Activated naive CD8-positive, alpha-beta T cell treated with anti-CD3 and anti-CD28 coated beads, Interleukin-2, amount 10 ng/mL, durations not matched to agents 7 days and 5 days (primary cell): ENCODE measurements at places on chromosomes 12 and 14. TPM values are rescaled to one million over a fixed set of nuclear protein-coding genes. Genes with fewer than 3 reads are reported as not detected.
A peak's percentile ranks its signal among the peaks of the same experiment; 100 is the strongest.

The ARHGEF40 gene
- total RNA-seq = 0.20 TPM

The KRT78 gene
- not detected for total RNA-seq

The TAS2R13 gene
- total RNA-seq = 1.0 TPM

The RNF212B gene
- not detected for total RNA-seq

The PIK3C2G gene
- total RNA-seq = not detected

The SIX4 gene
- not detected for total RNA-seq

The KIAA0586 gene
- 27.4 TPM for total RNA-seq

The MMP14 gene
- 4.9 TPM for total RNA-seq

The TMTC1 gene
- total RNA-seq = not detected

GRCh38 chr14:73763396-73763795 is 49.2 kb upstream of the PNMA1 start:
- DNase-seq = no peak

- DNase-seq = no peak
Measured at GRCh38 chr14:95515080-95515489, 1.4 kb downstream of the SYNE3 start.

- DNase-seq = no peak
Measured at GRCh38 chr14:88276923-88277596, 46.0 kb downstream of the KCNK10 start.

GRCh38 chr14:61269321-61270083 is 11.6 kb downstream of the TMEM30B start:
- DNase-seq = peak; percentile 72

GRCh38 chr12:80184926-80185325 is 85.6 kb downstream of the OTOGL start:
- DNase-seq = no peak

DNA sequence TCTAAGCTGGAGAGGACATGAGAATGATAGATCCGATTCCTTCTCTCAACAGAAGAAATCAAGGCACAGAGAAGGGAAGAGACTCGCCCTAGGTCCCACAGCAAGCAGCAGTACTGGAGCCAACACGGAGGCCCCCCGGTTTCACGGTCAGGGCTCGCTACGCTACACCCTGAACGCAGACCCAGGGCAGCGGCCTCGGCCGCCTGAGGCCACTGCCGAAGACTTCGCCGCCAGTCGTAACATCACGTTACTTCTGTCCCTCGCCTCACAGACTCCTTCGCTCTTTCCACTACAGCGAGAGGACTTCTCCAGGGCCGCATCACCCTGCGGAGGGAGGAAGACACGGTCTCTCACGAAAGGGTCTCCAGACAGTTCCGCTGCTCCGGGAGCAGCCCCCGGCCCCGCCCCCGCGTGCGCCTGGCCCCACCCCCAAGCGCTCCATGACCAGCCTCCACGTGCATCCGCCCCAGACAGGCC is 411 bp upstream of the DCAF4 start:
- no peak for DNase-seq

DNA sequence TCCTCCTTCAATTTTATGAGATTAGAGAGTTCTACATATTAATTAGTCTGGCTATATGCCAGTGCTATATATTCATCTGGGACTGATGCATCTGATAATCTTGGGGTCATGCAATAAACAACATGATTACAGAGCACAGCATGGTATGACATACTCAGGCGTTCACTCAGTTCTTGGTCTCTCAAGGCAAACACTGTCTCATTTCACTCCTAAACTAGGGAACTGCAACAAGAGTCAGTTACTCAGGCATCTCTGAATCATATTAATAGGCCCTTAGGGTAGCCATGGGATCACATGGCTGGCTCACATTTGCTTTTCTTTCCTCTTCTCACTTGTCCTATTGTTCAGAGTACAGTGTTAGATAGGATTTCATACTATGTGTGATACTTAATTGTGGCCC is 91.8 kb upstream of the TMEM260 start:
- DNase-seq = no peak

DNA sequence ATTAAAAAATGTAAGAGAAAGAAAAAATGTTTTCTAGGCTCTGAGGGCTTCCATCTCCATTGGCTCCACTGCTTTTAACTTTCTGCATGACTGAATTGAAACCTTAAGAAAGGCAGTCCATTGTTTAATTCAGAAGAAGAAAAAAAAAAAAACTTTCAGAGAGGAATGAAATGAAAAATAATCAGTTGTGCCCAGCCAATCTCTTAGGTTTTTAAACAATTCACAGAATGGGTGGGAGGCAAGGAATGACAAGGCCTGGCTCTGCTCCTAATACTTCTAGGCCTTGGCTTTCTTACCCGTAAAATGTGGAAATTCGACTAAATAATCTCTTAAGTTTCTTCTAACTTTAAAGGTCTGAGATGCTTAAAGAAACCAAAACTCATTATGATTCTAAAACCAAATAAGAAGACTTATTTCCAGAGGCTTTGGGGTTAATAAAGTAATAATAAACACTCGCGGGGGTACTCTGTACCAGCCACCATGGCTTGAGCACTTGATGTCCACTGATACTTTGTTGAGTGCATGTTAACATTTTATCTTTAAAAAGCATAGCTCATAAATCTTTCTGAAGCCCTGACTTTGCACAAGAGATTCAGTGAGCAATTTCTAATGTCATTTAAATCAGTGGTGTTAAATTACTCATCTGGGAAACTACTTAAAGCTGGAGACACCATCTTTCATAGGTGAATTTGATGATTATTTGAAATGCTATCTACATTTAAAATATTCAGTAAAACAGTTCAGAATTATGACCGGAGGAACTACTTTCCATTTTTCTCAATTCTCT is 49.6 kb downstream of the STON2 start:
- DNase-seq = no peak

- DNase-seq = no peak
Measured at GRCh38 chr14:105307052-105307727, 6.4 kb upstream of the BRF1 start.

DNA sequence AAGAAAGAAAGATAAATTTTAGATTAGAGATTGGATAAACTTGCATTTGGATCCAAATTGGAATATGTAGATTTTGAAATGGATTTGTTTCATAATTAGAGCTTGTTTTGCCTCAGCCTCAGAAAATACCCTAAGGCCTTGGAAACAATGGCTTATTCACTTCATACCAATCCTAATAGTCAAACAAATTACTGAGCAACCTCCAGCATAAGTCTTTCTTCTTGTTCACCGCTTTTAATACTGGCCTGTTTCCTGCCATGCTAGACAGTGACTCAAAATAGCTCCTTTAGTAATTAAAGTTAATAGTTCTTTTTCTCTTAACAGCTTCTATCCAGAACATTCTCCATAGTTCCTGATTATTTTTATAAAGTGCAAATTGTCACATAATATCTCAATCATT is 110.9 kb upstream of the DNM1L start:
- DNase-seq = no peak

DNA sequence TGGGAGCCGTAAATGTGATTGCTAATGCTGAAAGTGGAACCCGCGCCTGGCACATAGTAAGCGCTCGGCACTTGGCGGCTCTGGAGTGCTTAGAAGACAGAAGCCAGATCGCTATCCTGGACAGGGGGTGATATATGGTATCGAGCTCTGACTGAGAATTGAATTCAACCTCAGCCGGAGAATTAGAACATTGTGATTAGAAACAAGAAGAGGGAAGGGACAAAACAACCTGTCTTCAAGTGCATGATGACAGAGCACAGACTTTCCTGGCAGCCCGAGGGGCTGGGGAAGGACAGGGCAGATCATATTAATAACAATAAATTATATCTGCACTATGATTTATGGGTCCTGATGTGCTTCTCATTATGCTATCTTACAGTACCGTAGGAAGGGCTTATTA is 66.9 kb upstream of the TBX3 start:
- no peak for DNase-seq

- DNase-seq = no peak
Measured at GRCh38 chr12:95114766-95115405, 41.5 kb upstream of the NR2C1 start.

GRCh38 chr14:88198446-88198845 is 124.6 kb downstream of the KCNK10 start:
- no peak for DNase-seq

DNA sequence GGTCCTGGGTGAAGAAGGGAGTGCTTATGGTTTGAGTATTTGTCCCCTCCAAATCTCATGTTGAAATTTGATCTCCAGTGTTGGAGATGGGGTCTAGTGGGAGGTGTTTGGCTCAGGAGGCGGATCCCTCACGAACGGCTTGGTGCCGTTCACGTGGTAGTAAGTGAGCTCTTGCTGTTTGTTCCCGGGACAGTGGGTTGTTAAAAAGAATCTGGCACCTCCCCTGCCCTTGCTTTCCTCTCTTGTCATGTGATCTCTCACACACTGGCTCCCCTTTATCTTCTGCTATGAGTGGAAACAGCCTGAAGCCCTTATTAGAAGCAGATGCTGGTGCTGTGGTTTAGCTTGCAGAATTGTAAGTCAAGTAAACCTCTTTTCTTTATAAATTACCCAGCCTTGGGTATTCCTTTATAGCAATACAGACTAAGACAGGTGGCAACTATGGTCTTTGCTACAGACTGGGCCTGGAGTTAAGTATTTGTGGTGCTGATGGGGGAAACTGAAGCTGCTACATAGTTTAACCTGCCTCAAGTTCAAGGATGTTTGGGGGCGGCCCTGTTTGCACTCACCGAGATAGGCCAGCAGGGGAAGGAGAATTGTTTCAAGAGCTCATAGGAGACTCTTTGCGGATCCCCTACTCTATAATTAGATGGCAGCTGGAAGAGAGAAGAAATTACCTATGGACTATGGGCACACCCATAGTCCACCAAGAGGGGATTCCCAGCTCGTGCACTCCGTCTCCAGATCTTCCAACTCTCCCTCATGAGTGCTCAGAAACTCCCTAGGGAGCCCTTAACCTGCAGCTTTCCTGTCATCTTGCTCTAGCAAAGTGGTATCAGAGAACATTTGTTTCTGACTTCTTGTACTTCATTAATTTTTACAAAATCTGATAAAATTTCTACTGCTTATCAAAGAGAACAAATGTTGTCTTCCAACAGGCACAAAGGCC is 164.6 kb downstream of the SLC15A5 start:
- DNase-seq = no peak

DNA sequence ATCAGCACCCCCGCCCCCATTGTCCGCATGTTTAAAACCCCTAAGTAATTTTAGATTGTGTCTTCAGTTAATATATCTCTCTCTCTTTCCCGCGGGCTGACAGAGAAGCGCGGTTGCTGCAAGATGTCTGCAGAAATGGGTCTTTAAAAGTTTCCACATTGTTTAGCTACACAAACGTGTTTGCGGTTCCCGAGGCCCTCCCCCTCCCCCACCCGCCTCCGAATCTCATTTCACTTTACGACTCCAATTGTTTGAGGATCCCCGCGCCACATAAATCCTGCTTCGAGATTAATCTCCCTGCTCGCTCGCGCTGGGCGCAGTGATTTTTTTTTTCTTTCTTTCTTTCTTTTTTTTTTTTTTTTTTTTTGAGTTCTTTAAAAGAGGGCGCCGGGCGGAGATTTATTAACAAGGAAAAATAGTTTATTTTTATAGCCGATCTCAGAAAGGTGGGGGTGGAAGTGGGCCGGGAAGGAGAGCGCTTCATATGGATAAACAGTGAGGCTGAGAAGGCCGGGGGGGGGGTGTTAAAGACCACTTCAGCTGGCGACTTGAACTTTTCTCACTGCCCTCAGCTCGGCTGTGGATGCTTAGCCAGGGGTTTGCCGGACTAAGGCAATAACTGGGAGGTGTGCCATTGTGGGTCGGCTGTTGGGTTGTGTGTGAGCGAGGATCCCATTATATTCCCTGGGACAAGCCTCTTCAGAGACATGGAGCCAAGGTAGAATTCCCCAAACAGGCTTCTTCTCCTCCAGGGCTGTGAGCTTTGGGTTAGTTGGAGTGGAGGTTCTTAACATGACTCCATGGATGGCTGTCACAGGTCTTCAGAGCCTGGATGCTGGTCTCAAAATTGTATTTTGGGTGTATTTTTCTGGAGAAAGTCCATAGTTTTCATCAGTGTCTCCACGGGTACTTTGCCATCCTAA is 39.7 kb upstream of the TBX5 start:
- DNase-seq = no peak

DNA sequence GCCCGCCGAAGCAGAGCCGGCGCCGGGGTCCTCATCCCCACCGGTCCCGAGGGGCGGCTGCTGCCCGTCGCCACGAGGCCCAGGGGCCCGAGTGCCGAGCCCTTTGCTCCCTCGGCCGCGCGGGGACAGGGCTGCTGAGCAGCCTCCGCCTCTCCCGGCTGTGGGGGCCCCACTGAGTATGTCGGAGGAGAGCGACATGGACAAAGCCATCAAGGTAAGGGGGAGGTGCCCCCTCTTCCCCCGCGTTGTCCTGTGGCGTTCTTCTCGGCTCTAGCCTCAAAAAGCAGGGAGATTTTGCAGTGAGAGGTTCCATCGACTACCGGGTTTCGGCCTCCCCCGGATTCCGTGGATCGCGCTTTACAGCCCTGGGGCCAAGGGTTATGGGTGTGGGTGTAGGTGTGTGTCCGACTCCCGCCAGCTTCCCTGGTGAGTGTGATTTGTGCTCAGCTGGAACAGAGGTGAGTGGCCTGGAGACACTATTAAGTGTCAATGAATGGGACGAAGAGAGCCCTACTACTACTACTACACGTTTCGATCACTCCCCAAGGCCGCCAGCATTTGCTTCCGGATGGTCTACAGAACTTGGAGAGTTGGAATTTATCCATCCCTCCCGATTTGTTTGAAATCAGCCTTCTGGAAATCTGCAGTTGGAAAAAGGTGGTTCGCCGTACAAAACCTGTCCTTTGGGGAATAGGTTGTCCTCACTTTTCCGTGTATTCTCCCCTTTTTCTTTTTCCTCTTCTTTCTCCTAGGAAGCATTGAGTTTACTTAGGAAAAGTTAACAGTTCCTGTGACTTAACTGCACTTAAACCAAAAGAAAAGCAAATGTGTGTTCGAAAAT is 748 bp downstream of the MAPKAPK5 start:
- DNase-seq = no peak

GRCh38 chr14:42475289-42475688 is 868.6 kb downstream of the LRFN5 start:
- DNase-seq = no peak

- DNase-seq = no peak
Measured at GRCh38 chr12:117907108-117907689, 61.6 kb downstream of the KSR2 start.

DNA sequence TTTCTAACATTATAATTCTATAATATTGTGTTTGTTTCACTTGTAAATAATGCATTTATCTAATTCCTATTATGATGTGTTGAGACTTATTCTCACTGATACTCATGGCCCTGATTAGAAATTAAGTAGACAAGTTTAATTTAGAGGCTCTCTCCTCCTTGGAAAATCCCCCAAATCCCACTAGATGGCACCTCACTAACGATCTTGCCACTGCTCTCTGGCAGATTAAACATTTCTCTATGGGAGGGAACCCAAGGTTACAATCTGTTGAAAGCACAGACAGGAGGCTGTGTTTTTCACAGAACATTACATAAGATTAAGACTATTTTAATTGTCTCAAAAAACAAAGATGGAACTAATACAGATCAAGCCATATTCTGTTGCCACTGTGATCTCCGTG is 318.7 kb downstream of the LRFN5 start:
- no peak for DNase-seq
